ENCODE measurements at places on chromosomes 16 and 17.

DNA sequence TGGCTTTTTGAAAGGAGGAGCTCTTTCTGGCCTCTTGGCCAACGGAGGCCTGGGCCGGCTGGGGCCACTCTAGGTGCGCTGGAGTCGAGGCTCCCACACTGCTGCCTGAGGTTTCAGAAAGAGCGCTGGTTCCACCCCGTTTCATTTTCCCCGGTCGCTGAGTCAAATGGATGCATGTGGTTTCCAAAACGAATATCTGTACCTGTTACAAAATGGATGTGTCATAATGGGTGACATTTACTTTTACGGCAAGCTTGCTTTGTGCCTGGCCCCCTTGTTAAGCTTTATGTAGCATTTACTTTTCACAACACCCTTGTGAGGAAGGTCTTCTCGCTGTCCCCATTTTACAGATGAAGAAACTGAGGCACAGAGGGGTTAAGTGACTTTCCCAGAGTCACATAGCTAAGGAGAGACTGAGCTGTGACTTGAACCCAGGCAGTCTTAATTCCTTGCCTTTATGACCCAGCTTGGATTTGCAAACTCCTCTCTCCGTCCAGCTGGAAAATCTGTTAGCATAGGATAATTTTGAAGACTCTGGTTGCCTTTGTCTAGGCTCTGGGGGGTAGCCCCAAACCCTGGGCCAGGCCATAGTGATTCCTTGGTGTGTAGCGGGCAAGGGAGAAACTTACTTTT, 10.6 kb downstream of the KSR1 start:
- no peak for DNase-seq

DNA sequence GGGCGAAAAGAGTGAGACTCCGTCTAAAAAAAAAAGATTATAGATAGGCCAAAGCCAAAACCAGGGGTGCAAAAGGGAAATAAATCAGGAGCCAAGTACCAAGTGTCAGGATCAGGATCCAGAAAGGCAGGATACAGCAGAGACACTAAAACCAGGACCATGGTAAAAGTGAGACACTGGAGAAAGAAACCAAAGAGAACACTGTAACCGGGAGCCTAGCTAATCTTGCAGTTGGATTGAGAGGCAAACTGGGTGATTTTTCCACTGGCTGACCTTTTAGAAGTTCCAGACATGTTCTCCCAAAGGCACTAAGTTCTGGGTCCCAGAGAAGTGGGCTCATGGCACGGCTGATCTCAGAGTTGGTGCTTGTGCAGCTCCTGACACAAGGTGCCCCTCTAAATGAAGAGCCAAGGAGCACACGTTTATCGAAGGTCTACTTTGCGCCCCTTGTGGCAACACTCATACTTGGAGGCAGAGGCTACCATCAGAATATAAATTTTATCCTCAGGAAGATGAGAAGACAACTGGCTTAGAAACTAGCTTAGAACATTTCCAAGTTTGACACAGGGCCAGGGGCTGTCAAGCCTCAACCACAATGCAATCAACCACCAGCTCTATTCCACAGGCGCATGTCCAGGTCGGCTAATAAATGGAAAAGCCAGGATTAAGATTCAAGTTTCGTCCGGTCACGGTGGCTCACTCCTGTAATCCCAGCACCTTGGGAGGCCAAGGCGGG, 27.5 kb upstream of the HELZ start:
- DNase-seq = no peak

GRCh38 chr16:30700491-30700890, 1.5 kb downstream of the SRCAP start:
- no peak for DNase-seq

DNA sequence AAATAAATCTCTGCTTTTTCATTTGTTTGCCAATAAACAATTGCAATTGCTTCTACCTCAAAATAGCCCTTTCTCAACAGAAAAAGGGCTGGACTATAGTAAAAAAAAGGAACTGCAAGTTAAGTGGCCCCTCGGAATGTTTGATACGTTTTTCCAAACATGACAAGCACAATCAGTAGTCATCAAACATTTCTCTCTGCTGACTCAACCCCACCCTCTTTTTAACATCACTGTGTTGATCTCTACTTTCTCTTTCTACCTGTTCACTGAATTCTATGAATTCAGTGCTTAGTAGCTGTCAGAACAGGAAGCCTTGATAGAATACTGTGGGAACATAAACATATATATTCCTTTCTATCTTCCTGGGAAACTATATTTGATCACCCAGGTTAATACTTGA, 116.5 kb upstream of the AXIN2 start:
- DNase-seq = no peak
